ENCODE measurements at places on chromosomes 7 and 10. TPM values are rescaled to one million over a fixed set of nuclear protein-coding genes. Genes with fewer than 3 reads are reported as not detected.

HUS1 gene
- 65.1 TPM for total RNA-seq

- DNase-seq = no peak
Measured at GRCh38 chr7:5439572-5440496, 16.2 kb upstream of the TNRC18 start.

- no peak for DNase-seq
Measured at GRCh38 chr10:60188548-60188947, 201.1 kb downstream of the ANK3 start.

PON3 gene
- not detected for total RNA-seq

SPDYE6 gene
- not detected for total RNA-seq

GRCh38 chr7:109256762-109257560, 687.3 kb downstream of the DNAJB9 start:
- DNase-seq = no peak

DNA sequence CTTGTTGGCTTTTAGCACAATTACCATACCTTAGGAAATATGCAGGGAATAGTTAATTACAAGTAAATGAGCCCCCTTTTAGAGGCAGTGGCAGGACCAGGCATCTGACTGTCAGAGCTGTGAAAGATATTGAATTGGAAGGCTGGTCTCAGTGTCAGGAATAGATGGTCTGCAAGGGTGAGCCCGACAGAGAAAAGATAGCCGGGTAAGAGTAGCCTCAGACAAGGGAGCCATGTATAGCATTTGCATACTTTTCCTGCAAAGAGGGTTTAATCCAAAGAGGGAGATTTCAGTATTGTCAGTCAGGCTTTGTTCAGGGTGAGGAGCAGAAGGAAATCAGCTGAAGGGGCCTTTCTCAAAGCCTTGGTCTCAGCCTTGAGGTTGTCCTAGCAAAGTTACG, 128.9 kb upstream of the FZD1 start:
- no peak for DNase-seq

- DNase-seq = no peak
Measured at GRCh38 chr10:84599254-84599653, 270.9 kb downstream of the CCSER2 start.

- no peak for DNase-seq
Measured at GRCh38 chr10:5252177-5253037, 55.8 kb downstream of the AKR1C4 start.

WNT2 gene
- total RNA-seq = not detected

GRCh38 chr10:1180836-1181235, 124.7 kb downstream of the WDR37 start:
- no peak for DNase-seq

DNA sequence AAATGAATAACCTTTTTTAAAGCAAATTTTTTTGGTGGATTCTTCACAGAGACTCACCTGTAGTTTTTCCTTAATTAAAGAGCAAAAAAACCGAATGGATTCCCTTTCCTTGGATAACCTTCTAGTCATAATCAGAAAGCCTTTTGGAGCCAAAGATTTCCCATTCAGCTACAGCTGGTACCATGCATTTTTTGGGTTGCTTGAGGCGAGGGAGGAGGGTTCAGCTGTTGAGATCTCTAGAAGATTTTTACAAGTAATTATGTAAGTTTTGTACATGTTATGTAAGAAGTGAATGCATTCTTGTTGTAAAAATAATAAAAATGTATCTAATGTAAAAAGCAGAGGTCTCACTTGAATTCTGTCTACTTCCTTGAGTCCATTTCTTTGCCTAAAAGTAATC, 463.2 kb downstream of the SORCS3 start:
- DNase-seq = no peak

KCNH2 gene
- total RNA-seq = 5.6 TPM

- no peak for DNase-seq
Measured at GRCh38 chr10:28343252-28343651, 40.4 kb upstream of the MPP7 start.

GRCh38 chr7:158805414-158805813, 23.9 kb downstream of the ESYT2 start:
- no peak for DNase-seq

EEPD1 gene
- 15.7 TPM for total RNA-seq

- no peak for DNase-seq
Measured at GRCh38 chr7:34069676-34070075, 164.3 kb downstream of the BMPER start.

GRCh38 chr7:83478616-83479015, 170.3 kb downstream of the SEMA3E start:
- DNase-seq = no peak

DNA sequence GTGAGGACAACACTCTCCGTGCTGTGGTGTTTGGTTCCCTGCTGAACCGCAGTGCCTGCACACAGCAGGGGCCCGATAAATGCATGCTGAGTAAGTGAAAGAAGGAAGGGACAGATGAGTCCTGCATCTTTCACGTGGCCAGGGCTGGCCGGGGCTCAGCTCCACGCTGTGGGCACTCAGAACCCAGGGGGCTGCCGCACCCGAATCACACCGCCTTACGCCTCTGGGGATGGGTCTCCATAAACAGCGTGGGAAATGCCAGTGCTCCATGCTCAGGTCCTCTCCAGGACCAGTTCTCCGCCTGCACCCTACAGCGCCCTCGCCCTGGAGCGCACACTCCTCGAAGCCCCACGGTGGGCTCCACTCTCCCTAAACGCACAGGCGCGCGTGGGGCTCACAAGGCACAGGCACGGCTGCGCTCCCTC, 38.1 kb downstream of the RASGEF1A start:
- peak; percentile 2 for DNase-seq

DNA sequence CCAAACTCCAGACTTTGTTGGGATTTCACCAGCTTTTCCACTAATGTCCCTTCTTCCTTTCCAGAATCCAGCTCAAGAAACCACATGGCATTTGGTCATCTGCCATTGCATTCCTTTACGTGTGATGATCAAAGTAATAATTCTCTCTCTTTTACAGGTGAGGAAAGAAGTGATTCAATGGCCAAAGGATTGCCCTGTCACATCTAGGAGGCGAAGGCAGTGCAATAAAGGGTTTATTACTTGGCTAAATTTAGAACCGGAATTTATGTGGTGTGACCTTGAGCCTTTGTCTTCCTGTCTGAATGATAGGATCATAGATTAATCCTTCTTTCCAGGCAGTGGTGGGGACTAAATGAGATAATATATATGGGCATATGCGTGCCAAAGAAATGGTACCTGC, 58.3 kb upstream of the COBL start:
- DNase-seq = no peak

GJD4 gene
- not detected for total RNA-seq

DNA sequence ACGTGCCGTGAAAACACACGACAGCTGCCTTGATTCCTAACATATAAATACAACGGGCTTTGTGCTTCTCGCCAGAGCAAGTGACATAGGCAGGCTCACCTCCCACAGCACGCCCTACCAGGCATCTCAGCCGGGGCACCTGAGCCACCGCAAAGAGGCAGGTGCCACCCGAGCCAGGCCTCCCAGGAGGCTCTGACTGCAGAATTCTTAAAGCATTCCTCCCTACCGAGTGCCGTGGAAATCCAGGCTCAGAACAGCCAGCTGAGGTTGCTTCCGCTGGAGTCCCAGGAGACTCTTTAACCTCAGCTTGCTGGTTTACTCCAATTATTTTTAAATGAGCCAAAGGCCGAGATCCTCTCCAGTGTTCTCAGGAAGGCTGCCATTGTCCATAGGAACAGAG, 206.5 kb downstream of the USP6NL start:
- no peak for DNase-seq
